ENCODE measurements at places on chromosomes 13 and 19. TPM values are rescaled to one million over a fixed set of nuclear protein-coding genes. Genes with fewer than 3 reads are reported as not detected.

The GPR18 gene
- total RNA-seq = 42.9 TPM

The DKKL1 gene
- not detected for total RNA-seq

The NPAS1 gene
- 2.1 TPM for total RNA-seq

The HSPB6 gene
- not detected for total RNA-seq

The PPM1N gene
- 3.3 TPM for total RNA-seq

DNA sequence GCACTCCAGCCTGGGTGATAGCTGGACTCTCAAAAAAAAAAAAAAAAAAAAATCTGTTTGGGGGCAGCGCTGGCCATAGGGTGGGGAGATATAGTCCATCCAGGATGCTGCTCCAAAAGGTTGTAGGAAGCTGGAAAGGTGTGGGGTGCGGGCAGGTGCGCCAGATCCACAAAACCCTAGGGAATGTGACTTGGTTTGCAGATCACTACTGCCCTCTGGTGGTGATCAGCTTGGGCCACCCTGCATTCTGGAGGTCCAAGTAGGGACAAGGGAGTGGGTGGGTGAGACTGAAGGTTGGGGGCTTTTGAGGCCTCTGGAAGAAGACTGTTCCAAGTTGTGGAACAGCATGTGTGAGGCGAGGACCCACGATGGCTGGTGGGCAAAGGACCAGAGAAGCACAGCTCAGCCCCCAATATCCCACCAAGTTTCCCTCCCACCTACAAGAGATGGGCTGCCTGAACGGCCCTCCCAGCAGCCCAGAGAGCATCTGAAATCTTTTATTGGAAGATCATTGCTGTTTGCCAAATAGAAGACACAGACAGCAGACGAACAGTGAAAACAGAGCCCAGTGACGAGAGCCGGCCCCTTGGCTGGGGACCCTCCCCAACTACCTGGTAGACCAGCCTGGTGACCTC, 10.4 kb upstream of the TYK2 start:
- peak; percentile 57 for DNase-seq

DNA sequence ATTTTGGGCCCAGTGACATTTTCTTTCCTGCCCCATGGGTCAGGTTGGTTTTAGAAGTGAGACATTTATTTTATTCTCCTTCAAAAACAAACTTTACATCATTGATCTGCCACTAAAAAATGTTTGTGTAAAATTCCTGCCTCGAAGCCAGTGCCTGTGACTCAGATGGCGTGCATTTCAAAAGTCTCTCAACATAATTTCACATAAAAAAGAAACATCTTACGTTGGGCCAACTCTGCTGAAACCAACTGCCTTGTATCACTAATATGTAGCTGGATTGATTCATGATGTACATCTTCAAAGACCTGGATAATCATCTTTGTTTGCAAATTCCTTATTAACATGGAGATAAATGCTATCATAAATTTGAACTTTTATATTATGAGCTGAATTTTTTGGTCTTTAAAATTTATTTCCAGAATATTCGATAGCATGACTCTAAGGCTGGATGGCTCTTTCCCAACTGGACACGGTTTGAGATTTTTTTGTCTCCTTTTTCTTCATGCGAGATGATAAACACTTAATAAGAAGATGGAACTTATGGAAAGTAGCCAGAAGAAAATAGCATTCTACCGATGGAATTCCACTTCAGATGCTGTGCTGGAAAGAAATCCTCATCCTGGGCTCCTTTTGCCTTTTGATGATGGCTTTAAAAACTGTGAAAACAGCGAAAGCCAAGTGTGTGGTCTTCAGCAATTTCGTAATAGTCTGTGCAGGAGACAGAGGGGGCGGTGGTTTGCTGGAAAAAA, 420.5 kb downstream of the FGF9 start:
- no peak for DNase-seq

GRCh38 chr13:109715902-109716301, 70.5 kb downstream of the IRS2 start:
- DNase-seq = no peak

DNA sequence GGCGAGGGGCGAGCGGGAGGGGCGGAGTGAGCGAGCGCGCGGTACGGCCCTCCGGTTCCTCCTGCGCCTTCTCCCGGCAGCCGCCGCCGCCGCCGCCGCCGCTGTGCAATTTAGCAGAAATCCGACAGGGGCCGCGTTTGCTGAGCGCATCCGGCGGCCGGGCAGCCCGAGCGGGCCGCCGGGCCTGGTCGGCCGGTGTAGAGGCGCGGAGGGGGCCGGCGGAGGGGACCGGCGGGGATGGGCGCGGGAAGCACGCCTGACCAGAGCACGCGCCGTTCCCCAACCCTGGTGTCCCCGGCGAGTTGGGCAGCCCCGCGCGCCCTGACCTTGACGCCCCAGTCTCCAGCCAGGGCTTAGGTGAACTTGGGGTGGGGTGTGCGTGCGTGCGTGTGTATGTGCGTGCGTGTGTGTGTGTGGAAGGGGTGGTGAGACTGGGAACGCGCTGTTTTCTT, 144.5 kb upstream of the ZNF536 start:
- DNase-seq = no peak

- DNase-seq = no peak
Measured at GRCh38 chr19:43300876-43301765, 31.8 kb upstream of the PSG9 start.

Data from CD4-positive, alpha-beta T cell (primary cell).